MCF 10A (cell line): ENCODE measurements at places on chromosomes 5 and 9. TPM values are rescaled to one million over a fixed set of nuclear protein-coding genes. Genes with fewer than 3 reads are reported as not detected.

CBY3 gene
- not detected in 2 replicates for total RNA-seq

TOPORS gene
- total RNA-seq = 16.7 and 18.4 TPM in 2 replicates

- DNase-seq = no peak
Measured at GRCh38 chr9:33785914-33786313, 9.4 kb upstream of the PRSS3 start.

FBP2 gene
- total RNA-seq = not detected in 2 replicates

GRCh38 chr5:67434466-67434865 lies 237.9 kb upstream of the CD180 start:
- no peak for DNase-seq

GRCh38 chr5:159181651-159182050 lies 27.7 kb downstream of the RNF145 start:
- DNase-seq = no peak

- no peak for DNase-seq
Measured at GRCh38 chr5:141780240-141780951, 97.8 kb downstream of the PCDH1 start.

- no peak for DNase-seq
Measured at GRCh38 chr9:137168573-137168903, 1.3 kb downstream of the LRRC26 start.

GRCh38 chr5:35058374-35058788 lies 10.6 kb upstream of the AGXT2 start:
- DNase-seq = no peak

DNA sequence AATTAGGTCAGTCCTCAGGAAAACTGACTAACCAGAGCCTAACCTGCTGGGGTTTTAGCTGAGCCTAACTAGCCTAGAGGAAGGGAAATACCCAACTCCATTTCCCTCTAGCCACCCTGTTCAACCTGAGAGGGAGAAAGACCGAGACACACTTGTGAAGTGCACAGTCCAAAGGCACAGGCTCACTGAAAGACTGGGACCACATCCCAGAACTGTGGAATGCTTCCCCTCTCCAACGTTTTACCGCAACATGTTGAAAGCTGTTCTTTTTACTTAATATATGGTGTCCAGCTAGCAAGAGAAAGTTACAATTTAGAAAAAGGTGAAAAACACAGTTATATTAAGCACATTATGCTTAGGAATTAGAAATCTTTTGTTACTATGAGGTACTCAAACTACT lies 76.8 kb upstream of the SIMC1 start:
- no peak for DNase-seq

ANKS6 gene
- total RNA-seq = 21.2 and 21.8 TPM in 2 replicates

GRCh38 chr5:158635565-158635964 lies 464.2 kb downstream of the EBF1 start:
- DNase-seq = no peak

DNA sequence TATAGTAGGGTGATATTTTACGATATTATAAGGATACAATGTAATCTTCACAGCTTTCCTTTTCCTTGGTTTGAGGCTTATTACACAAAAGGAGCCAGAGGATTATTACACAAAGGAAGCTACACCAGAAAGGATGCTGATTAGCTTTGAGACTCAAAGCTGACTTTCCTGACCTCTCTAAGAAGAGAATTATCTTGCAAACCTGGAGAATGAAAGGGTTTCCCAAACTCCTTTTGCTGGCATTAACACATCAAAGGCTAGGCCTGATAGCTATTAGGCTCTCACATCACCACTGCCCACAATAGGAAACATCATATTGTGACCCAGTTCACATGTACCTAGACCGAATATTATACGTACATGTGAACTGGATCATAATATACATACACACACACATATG lies 34.2 kb upstream of the CHD1 start:
- no peak for DNase-seq

CDH9 gene
- not detected in 2 replicates for total RNA-seq

- no peak for DNase-seq
Measured at GRCh38 chr9:137319739-137320551, 17.9 kb upstream of the NRARP start.

NCS1 gene
- total RNA-seq = 27.8 and 41.3 TPM in 2 replicates

DNA sequence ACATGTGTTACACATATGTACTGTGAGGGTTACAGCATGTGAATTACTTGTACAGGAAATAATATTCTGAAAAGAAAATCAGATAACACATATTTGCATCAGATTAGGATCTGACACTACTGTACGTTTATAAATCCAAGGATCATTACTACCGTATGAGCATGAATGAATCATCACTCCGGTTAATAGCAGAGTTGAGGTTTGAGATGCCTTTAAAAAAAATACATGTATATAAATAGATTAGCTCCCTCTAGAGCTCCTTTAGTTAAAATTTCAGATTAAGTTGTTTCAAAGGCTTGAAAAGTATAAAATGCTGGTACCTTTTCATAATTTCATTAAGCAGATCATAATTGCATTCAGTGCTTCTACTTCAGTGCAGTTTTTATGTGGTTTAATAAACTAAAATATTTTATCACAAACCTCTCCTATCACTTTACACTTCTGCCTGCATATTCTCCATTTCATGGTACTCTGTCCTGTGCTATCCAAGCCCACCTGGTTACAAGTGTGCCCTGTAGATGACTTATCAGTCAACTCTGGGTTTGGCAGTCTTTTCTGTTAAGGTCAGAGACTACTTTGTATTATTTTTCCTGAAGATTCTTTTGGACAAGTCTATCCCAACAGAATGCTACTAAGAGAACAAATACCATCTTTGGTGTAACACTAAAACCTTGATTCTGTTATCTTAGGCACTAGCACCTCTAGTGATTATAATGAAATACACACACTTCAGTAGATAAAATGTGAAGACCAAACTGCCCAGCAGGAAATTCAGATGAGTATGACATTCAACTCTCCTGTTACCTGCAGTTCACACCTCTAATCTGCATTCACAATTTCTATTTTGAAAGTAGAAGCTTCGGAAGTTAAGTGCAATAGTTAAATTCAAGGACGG lies 48.0 kb upstream of the POU5F2 start:
- DNase-seq = peak; percentile 43

GMCL2 gene
- total RNA-seq = not detected in 2 replicates

DNA sequence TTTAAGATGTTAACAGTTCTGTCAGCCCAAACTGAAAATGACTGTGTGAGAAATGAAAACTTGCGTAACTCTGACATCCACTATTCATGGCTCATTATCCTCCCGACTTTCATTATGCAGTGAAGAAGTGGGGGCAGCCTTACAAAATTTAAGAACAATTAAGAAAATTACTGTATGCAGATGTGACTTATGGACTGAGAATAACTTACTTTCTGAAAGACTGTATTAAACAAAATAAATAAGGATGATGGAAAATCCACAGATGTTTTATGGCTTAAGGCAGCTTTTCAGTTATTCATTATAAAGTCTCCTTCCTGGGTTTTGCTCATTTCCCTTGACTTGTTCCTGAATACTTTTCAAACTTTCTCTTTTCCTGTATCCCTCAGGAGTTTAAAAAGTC lies 55.2 kb downstream of the GRIN3A start:
- DNase-seq = no peak

- DNase-seq = no peak
Measured at GRCh38 chr5:116622375-116623050, 47.9 kb upstream of the SEMA6A start.

DNA sequence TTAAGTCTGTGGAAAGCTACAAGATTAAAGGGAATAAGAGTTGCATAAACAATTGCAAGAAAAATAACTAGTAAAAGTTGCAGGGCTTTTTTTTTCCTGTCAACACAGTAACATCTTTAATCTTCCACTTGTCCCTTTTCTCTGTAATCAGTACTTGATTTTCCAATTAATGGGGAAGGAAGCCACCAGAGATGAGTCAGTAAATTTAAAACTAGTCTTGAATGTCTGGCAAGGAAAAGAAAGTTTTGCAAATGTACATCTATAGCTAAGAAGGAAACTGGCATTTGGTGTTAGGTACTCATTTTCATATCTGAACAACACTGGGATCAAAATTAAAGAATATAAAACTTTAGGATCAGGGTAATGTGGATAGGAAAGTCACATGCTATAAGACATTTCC lies 17.1 kb downstream of the DAP start:
- DNase-seq = no peak

GRCh38 chr9:136603216-136603615 lies 57.4 kb upstream of the NOTCH1 start:
- no peak for DNase-seq

GRCh38 chr5:27315363-27316270 lies 277.2 kb upstream of the CDH9 start:
- peak; percentile 65 for DNase-seq

- DNase-seq = peak; percentile 45
Measured at GRCh38 chr5:143893638-143894037, 81.7 kb downstream of the HMHB1 start.

SERF1B gene
- 21.0 and 26.7 TPM in 2 replicates for total RNA-seq

- DNase-seq = no peak
Measured at GRCh38 chr9:86555661-86556060, 201.5 kb upstream of the TUT7 start.

EPB41L4A gene
- 12.4 and 12.7 TPM in 2 replicates for total RNA-seq

DNA sequence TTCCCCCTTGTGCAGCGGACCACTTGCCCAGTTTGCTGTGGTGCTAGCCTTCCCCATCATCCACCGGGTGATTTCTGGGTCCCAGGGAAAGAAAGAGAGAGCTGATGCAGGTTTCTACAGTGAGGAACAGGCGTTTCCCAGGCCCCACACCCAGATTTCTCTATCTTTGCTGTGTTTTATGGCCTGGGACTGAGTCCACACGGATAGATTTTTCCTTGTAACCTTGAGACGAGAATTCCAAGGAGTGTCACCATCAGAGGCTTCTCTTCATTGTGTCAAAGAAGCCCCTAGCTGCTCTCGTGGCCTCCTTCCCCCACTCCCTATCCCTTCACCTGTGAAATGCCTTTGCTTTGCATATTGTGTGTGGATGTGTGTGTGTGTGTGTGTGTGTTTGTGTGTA lies 21.2 kb upstream of the FGFR4 start:
- no peak for DNase-seq

DNA sequence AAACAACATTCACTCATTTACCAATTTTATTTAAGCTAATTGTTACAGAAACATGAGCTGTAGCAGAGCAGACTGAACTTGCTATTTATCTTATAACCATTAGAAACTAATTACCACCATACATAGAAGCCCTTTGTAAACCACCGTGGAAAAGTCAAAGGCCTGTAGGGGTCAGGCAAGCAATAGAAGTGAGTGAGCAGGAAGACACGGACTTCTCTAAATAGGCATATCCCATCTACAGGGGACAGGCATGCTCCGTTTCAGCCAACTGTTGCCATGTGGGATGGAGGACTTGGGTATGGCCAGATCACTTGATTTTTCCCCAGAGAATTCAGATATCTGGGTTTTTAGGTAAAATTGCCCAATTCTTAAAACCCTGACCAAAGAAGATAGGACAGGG lies 44.8 kb downstream of the PRRC1 start:
- peak; percentile 28 for DNase-seq

DNA sequence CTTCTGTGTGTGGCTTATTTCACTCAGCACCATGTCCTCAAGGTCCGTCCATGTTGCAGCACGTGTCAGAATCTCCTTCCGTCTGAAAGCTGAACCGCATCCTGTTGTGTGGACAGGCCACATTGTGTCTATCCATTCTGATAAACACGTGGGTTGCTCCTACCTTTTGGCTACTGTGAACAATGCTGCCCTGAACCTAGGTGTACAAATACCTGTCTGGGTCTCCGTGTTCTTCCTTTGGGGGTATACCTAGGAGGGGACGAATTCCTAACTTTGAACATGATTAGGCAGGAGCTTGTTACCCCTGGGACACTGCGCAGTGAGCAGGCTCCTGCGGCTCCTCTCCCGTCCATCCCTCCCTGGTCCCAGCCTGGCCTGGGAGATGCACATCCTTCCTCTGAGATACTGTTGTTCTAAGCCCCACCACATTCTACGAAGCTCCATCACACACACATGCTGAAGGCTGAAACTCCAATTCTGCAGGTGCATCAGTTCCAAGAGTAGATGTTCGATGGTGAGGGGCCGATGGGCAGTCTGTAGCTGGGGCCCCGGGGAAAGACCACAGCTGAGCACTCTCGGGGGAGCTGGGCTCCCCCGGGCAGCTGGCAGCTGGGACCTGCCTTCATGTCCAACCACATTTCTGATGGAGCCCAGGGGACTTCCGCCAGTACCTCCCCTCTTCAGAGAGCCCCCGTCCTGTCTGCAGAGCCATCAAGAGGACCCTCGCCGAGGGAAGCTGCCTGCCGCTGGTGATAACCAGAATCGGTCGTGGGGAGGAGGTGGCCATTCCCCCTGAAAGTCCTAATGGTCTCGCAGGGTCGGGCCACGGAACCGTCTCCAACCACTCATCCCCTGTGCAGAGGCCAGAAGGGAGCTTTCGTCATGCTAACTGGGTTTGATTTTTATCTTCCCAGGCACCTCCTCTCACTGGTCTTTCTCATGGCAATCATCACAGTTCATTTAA lies 120.9 kb downstream of the COL23A1 start:
- DNase-seq = no peak

GRCh38 chr5:51395245-51395644 lies 12.0 kb downstream of the ISL1 start:
- no peak for DNase-seq

- no peak for DNase-seq
Measured at GRCh38 chr9:68643901-68644809, 60.9 kb upstream of the PIP5K1B start.

DNA sequence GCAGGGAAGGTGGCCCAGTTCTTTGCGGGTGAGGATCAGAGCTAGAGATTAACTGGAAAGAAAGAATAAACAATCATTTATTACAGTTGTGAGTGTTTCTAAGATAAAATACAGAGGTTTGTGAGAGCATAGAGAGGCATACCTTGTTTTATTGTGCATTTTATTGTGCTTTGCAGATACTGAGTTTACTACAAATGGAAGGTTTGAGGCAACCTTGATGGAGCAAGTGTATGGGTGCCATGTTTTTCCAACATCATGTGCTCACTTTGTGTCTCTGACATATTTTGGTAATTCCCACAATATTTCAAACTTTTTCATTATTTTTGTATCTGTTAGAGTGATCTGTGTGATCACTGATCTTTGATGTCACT lies 715 bp upstream of the C5orf34 start:
- no peak for DNase-seq

RANBP17 gene
- 19.0 and 25.8 TPM in 2 replicates for total RNA-seq

- DNase-seq = peak; percentile 14
Measured at GRCh38 chr9:90053027-90053426, 448.2 kb downstream of the GADD45G start.

- DNase-seq = no peak
Measured at GRCh38 chr5:124025306-124025845, 513.4 kb downstream of the CSNK1G3 start.

DNA sequence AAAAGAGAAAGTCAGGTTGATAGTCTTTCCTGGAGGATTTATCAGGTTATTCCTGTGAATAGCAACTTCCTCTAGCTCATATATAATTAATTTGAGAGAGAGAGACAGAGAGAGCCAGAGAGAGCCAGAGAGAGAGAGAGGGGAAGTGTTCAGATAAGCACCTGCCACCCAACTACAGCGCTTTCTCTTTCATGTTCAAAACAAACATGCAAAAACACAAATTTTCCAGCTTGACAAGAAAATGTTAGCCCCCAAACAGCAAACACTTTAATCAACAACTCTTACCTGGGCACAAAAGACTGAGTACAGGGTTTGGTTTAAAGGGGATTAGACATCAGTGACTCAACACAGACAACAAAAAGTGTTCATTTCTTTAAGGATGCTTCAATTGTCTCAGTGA lies 61.7 kb upstream of the PLPP6 start:
- no peak for DNase-seq

GRCh38 chr5:1221721-1222120 lies 3.5 kb upstream of the SLC6A18 start:
- DNase-seq = no peak

- no peak for DNase-seq
Measured at GRCh38 chr5:36153726-36154125, 1.8 kb downstream of the SKP2 start.

RASEF gene
- total RNA-seq = 6.9 and 7.5 TPM in 2 replicates

S100Z gene
- total RNA-seq = not detected in 2 replicates

FAM153A gene
- total RNA-seq = not detected in 2 replicates

LCN15 gene
- not detected in 2 replicates for total RNA-seq
